ENCODE measurements at places on chromosomes 3 and 15.

DNA sequence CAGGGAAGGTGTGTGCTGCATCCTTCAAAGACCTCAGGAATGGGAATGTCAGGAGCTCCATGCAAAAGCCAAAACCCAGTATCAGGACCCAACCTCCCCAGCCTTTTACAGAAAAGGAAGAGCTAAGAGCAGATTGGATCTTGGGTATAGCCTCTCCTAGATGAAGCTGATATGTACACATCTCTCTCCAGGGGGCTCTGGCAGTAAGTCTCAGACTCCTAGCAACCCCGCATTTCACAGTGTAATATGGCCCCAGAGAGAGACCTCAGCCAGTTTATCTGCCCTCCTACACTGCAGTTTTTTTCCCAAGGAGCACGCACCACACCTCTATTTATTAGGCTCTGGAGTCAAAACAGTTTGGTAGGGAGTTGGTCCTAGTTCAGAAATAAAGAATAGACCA lies 88.2 kb downstream of the RBPMS2 start:
- DNase-seq = no peak

GRCh38 chr15:99568625-99569352 lies 3.0 kb downstream of the MEF2A start:
- DNase-seq = no peak

DNA sequence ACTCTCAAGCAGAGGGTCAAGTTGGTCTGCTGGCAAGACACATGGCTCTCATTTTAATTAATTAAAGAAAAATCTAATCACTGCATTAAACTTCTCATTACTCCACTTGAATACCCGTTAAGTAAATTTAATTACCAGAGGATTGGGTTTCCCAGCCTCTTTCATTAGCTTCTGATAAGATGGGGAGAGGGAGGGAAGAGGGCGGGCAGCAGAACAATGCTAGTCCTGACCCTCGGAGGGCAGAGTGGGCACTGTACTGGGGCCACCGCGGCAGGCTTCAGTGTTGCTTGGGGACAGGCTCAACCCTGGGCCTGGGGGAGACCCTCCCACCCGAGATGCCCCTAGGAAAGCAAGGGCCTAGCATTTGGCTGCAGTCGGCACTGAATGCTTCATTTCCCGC lies 55.6 kb upstream of the LINGO1 start:
- no peak for DNase-seq

- DNase-seq = no peak
Observed at GRCh38 chr3:112446343-112446742, 52.9 kb downstream of the BTLA start.

GRCh38 chr3:46576386-46576785 lies 10.3 kb upstream of the LRRC2 start:
- no peak for DNase-seq

DNA sequence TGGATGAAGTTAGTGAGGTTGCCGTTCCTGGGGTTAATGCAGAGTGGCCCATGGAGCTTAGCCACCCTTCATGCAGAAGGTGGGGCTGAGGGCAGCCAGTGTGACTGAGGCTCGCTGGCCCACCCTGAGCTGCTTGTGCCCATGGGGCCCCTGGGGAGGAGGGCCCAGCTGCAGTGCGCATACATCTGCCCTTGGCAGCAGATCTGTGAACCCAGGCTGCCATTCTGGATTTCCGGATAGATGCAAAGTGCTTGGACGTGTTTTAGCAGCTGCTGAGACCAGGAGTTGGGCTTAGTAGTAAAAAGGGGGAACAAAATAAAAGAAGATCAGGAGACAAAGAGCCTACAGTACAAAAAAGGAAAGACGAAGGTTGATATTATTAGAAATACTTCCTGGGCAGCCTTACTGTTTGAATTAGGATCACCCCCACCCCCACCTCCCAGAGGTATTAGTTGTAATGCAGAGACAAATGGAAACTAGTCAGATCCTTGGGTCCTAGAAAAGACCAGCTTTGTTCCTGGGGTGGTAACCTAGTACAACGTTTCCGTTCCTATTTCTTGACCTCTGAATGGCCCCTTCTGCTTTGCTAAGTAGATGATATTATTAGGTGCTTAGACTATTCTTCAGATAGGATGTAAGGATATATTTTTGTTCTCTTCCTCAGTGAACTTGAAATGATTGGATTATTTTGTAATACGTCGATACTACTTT lies 70.2 kb downstream of the IGF1R start:
- no peak for DNase-seq

GRCh38 chr15:61025781-61026180 lies 203.3 kb downstream of the RORA start:
- no peak for DNase-seq

- no peak for DNase-seq
Observed at GRCh38 chr3:170418422-170419398, at the start of gene CLDN11. Gene CLDN11 (plus strand): TSS chr3:170418868. CDS start chr3:170419067, 199 bp downstream.

DNA sequence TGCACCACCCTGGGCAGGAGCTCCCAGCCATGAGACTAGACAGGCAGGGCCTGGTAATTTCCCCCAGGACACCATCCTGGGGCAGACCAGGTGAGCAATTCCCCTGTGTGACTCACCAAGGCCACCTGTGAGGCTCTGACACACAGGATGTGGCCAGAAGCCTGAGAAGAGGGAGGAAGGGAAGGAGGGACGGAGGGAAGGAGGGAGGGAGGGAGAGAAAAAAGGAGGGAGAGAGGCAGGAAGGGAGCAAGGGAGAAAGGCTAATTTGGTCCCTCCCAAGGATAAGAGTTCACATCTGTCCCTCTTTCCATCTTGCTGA lies 25.9 kb downstream of the WNT7A start:
- DNase-seq = no peak

GRCh38 chr15:57780471-57780870 lies 74.0 kb downstream of the POLR2M start:
- no peak for DNase-seq

DNA sequence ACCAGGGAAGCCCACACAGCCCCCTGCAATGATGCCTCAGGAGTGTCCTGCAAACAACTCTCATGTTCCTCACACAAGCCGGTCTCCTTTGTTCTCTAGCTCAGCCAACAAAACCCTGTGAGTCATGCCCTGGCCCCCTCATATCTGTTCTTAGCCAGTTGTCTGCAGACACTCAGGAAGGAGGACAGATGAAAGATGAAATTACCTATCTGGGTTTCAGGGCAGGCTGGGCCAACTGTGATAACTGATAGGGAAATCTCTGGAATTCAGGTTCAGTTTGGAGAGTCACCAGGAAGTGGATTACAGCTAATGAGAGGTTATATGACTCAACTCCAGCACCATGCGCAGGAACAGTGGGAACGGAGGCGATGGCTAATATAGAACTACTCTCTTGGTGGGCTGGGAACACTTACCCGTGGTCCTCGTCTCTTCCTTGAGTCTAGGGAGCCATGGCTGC lies 352.0 kb upstream of the ADAMTS9 start:
- no peak for DNase-seq

DNA sequence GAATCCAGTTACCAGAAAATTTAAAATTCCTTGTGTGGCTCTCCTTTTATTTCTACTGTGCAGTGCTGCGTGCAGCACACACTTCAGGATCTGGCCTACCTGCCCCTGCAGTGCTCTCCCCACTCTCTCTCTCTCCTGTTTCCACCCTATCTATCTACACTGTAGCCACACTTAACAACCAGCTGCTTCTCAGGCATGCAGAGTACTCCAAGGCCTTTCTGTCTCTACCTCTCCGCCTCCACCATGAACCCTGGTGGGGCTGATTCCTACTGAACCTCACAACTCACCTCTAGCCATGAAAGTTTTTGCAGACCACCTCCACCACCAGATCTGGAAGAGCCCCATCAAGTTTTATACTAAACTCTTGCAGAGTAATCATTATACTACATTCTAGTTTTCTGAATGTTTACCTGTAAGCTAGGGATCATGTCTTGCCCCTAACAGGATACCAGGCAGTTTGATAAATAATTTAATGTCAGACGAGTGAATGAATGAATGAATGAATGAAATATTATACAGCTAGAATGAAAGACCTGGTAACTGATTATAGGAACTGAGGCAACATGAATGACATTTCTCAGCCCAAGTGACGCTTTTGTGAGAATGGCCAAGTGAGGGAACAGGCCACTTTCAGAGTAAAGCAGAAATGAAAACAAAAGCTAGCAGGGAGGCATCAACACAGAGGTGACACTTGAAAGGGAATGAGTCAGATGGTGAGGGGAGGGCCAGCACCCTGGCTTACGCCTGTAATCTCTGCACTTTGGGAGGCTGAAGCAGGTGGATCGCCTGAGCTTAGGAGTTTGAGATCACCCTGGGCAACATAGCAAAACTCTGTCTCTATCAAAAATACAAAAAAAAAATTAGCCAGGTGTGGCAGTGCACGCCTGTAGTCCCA lies 363.5 kb downstream of the FOXP1 start:
- no peak for DNase-seq

DNA sequence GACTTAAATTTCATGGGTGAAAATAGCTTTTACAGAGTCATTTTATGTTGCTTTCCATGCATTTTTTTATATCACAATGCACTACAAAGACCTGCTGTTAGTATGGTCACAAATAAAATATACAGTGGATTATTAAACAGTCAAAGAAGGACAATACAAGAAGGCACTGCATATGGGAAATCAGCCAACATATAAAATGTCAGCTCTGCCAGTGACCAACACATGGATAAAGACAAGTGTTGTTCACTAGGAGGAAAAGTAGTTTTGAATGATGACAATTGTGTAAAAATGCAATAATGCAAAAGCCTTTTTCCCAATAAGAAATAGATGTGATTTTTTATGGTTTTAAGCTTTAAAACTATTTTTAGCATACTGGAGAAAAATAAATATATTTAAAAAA lies 425.3 kb upstream of the CBLB start:
- no peak for DNase-seq

- DNase-seq = no peak
Observed at GRCh38 chr15:71051539-71051938, 63.7 kb upstream of the THSD4 start.

GRCh38 chr3:41044523-41044922 lies 154.8 kb upstream of the CTNNB1 start:
- no peak for DNase-seq

- no peak for DNase-seq
Observed at GRCh38 chr3:194194757-194195085, 58.8 kb downstream of the HES1 start.

DNA sequence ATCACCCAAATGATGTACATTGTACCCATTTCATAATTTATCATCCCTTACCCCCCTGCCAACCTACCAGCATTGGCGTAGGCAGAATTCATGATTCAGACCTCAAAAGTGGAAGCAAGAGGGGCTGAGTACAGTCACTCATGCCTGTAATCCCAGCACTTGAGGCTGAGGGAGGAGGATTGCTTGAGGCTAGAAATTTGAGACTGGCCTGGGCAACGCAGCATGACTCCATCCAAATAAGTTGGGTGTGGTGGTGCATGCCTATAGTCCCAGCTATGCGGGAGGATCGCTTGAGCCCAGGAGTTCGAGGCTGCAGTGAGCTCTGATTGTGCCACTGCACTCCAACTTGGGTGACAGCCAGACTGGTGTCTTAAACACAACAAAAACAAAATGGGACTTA lies 10.4 kb downstream of the TTC14 start:
- DNase-seq = no peak

DNA sequence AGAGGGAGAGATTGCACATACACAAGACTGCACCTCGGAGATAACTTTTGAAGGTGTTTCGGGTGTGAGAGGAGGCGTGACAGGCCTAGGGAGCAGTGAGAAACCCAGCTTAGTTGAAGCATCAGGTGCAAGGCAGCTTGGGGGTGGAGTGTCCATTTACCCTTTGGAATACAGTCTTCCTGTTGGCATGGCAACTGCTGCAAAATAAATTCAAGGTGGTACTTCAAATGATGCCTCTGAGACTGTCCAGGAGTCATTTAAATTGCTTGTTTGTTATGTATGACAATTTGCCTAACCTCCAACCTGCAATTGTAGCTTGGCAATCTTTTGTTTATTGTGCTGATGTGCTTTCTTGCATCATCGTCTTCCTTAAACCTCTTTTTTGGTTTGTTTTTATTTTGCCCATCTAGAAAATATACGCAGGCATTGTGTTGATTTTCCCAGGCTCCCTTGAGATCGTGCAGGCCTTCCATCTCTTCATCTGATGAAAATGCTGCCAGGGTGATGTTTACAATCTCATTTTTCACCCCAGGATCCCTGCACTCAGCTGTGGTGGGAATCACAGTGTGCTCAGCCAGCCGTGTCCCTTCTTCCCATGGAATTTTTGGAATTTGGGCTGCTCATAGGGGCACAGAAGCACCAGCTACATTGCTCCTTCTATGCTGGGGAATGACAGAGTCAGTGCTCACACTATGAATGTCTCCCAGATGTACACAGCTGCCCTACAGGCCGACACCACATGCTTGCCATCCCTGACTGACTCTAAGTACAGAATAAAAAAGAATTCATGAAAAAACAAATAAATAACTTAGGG lies 583.1 kb upstream of the CFAP20DC start:
- no peak for DNase-seq

GRCh38 chr15:41990243-41990605 lies 17.9 kb upstream of the EHD4 start:
- no peak for DNase-seq

DNA sequence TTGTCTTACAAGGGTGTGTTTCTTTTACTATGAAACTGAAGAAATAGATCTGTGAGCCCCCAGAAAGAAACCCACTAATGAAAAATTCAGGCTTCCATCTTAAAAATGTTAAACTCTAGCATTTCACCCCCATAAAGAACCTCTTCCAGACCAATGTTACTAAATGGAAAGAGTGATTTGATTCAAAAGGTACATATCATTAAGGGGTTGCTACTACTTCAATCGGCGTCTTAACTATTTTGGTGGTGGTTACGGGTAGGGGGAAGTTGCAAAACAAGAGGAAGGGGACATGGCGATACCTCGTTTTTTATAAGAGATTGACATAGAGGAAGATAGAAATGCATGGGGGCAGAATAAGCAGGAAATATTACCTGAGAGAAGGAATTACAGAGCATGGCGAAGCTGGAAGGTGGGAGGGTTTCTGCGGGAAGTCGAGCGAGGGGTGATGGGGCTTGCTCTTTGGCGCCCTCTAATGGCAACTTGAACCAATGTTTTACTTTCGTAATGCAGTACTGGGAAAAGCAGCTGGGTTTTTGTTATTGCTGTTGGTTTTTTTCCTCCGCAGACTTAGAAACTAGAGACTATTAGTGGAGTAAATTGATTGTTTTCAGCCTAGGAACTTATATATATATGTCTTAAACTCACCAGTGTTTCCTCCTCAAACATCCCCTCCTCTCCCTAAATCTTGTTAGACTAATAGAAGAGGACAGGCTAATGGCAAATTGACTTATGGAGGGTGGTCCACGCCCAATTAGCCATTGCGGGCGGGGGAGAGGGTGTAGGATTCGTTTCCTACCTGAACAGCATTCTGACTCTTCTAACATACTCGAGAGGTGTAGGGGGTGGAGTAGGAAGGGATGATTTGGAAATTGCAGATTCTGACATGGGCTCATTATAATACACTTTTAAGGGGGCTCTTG lies 11.3 kb upstream of the SOX2 start:
- no peak for DNase-seq

DNA sequence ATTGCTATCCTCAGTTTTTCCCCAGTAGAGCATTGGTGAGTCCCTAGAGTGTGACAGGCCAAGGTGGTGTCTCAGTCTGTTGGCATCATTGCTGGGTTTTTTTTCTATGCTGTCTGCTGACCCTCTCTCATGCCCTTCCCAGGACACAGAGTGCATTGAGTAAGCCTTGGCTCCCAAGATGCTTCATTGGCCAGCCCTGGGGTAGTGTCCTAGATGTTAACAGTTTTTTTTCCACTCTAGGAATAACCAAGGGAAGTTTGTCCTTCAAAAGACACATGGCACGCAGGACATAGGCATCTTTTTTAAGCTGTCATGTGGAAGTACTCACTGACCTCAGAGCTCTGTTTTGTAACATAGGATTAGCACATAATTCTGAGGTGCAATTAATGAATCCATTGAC lies 19.5 kb downstream of the ADAMTSL3 start:
- no peak for DNase-seq

Data from SK-N-MC (cell line).